Stimulated activated CD4-positive, alpha-beta T cell treated with anti-CD3 and anti-CD28 coated beads, Interleukin-1b, Interleukin-23, amount 100 ng/mL, for 1 hour (primary cell): ENCODE measurements at places on chromosomes 2 and 18.

- no peak for DNase-seq
Measured at GRCh38 chr2:1986598-1986997, 242.3 kb upstream of the PXDN start.

- DNase-seq: no peak
Measured at GRCh38 chr2:45814951-45815621, 163.6 kb downstream of the PRKCE start.

DNA sequence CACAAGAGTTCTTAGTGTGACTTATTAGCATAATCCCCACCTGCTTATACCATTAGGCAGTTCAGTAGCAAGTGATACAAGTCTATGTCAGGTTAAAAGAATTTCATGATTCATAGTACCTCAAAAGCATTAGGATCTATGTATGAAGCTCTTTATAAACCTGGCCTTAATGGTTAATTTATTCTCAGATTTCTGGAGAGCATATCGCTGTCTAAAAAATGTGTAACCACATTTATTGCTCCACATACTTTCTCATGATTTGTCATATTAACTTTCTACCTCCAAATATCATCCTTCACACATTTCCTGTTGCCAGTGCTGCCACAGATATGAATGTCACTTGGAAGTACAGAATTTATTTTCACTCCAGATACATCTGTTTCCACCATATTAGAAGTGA lies 332.8 kb upstream of the MAP2 start:
- DNase-seq: no peak

GRCh38 chr18:66078925-66079800 lies 328.4 kb downstream of the CDH7 start:
- DNase-seq: no peak

DNA sequence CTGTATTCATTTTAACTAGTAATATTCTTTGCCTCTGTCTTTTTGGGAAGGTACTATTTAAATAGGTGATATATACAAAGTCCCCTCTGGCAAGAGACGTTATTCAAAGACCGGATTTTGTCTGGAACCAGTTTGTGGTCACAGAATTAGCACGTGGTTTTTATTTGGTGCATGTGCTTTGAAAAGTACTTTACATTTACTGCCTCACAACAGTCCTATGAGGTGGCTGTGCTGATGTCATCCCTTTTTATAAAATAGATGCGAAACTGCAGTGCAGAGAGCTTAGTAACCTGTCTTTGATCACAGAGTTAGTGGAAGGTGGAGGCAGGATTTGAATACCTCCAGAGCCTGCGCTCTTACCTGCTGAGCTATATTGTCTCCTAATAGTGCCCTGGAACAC lies 4.0 kb downstream of the LPIN1 start:
- DNase-seq: no peak

GRCh38 chr2:205771666-205772065 lies 89.4 kb downstream of the NRP2 start:
- no peak for DNase-seq

- no peak for DNase-seq
Measured at GRCh38 chr2:55224761-55225261, 7.3 kb downstream of the CLHC1 start.

DNA sequence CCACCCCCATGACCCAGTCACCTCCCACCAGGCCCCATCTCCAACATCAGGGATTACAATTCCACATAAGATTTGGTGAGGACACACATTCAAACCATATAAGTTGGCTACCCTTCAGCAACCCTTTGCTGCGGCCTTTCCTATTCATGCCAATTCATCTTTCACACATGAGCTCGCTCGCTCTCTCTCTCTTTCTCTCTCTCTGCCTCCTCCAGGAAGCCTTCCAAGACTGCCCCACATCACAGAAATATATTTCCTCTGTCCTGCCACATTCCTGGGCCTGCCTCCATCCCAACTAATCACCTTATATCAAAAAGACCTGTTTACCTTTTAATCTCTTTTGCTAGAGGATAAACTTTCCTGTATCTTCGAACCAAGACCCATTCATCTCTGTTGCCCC lies 188.9 kb downstream of the TTC32 start:
- DNase-seq: no peak

DNA sequence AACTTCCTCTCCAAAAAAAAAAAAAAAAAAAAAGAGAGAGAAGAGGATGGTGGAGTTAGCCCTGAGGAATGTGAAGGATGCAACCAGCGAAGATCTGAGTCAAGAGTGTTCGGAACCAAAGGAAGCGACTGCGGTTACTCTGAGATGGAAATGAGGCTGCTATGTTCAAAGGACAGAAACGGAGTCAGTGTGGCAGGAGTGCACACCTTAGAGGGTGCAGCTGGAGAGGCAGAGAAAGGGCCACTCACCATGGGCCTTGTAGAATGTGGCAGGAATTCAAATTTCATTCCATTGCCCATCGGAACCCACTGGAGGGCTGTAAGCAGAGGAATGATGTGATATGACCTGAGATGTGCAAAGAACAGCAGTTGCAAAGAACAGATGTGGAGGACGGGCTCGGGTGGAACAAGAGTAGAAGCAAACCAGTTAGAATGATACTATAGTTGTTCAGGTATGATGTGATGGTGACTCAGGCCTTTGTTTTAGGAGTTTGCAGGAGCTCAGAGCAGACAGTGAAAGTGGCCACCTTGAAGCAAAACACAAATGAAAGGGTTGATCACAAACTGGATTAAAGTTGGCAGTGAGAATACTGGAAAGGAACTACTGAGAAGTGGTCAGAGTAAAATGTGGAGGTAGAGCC lies 22.6 kb downstream of the ITGA6 start:
- no peak for DNase-seq

DNA sequence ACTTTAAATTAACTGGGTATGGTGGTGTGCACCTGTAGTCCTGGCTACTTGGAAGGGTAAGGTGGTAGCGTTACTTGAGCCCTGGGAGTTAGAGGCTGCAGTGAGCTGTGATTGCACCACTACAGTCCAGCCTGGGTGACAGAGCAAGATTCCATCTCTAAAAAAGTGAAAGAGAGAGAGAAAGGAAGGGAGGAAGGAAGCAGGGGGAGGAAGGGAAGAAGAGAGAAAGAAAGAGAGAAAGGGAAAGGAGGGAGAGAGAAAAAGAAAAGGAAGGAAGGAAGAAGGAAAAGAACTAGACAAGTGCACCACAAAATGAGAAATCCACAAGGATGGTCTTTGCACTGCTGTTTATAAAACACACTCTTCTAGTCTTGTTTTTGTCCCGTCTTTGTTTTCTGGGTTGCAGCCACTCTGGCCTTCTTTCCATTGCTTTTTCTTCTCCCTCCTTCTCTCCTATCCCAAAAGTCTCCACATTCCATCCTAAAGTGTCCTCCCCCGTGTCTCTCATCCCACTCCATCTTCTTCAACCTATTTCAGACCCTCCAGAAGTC lies 32.0 kb downstream of the PKDCC start:
- no peak for DNase-seq

GRCh38 chr18:56322406-56322805 lies 316.0 kb downstream of the TXNL1 start:
- DNase-seq: no peak

DNA sequence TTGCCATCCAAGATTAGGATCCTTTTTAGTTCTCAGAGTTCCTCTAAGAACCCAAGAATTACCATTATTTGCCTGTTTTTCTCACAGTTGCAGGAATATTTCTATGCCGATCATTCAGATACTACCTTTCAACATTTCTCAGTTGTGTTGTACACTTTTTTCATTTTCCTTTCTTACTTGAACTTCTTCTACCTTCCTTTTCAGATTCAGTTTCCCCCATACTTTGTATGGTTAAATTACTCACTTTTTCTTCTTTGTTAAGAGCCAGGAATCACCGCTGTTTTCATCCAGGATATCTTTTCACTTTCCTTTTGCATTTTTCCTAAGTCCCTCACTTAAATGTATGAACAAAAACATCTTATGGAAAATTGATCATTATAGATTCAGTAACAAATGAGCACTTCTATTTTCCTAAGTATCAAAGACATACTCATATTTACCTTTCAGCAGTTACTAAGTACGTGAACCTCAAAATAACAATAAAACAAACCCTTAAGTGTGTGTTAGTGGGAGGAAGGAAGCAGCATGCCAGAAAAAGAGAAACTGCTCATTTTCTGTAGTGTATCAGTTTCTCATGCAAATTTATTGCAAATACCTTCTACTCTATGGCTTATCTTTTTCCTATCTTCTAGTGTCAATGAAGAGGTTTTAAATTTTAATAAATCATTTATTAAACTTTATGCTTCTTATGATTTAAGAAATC lies 64.3 kb upstream of the STAT1 start:
- no peak for DNase-seq

- no peak for DNase-seq
Measured at GRCh38 chr2:177020524-177021119, 192.0 kb upstream of the HNRNPA3 start.

DNA sequence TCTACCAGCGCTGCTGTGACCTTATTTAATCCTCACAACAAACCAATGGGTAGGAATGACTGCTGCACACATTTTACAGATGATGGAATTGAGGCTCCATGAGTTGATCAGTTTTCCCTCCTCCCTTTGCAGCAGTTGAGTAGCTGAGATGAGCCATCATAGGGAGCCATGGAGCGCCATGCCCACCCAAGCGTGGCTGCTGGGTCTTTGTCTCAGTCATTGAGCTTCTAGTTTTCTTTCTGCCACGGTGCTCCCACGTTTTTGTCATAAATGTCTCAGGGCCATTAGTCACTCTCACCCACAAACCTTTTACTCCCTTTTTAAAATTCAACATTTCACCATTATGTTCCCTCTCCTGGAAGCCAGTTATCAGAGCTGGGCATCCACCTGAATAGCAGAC lies 45.8 kb downstream of the TMEM17 start:
- no peak for DNase-seq

- DNase-seq: no peak
Measured at GRCh38 chr2:119599384-119599783, 55.1 kb downstream of the CFAP221 start.

GRCh38 chr2:177029501-177029900 lies 183.1 kb upstream of the HNRNPA3 start:
- DNase-seq: no peak

DNA sequence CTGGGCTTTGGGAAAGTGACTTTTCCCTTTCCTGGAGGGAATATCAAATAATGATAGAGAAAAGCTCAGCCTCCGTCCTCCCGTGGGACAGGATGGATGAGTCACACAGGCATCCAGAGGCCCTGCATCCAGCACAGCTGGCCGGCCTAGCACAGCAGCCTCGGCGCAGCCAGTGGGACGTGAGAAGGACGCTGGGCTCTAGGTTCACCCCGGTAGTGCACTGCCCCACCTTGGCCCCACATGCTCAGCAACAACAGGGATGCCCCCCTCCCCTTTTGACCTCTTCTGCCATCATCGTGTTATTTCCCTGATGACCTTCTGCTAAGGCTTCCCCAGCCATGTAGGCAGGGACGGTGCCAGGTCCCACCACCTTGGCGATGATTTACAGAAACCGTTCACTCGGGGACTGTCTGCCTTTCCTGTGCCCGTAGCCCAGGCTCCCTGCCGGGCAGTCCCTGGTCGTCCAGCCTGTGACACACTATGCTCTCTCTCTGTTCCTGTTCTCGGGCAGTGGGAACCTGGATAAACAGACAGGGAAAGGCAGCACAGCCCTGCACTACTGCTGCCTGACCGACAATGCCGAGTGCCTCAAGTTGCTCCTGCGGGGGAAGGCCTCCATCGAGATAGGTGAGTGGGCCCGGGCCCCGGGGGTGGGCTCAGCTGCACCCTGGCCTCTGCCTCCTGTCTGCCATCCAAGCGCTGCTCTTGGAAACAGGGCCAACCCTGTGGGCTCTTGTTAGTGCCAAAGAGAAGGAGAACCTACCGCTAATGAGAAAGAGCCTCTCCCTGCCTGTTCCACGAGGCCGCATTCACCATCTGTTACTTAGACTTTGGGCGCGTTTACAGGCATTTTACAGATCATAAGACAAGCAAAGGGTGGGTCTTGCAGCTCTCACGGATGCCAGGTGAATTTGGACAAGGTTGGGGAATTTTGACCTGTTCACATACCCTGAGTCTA lies 44.6 kb downstream of the ITGB1BP1 start:
- DNase-seq: no peak

GRCh38 chr2:160368988-160369930 lies 124.3 kb downstream of the RBMS1 start:
- DNase-seq: no peak

- DNase-seq: no peak
Measured at GRCh38 chr2:95043300-95044093, 18.0 kb downstream of the MAL start.

DNA sequence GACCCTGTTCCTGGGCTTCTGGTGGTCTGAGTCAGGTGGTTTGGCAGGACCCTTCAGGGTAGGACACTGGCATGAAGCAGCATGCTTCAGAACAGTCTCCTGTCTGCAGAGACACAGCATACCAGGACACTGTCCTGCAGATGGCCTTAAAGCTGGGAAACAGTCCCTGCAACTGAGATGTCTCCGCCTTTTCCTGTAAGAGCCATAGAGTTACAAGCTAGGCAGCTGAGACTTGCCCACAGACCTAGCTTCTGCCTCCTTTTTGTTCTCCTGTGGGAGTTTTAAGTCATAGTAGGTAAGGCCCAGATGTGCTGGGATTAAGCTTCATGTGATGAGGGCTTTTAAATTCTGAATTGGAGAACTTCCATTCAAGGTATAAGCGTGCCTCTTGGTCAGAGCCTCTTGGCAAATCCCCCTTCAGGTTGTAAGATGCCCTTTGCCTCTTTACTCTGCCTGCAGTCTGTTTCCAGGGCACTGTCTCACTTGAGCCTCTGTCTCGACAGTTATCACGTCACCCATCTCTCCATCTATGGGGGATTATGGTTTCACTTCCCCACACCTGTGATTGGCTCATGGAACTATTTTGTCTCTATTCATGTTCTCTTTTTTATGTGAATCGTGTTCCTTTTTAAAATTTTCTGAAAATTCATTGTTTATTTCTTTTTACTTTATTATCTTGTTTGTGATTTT lies 51.8 kb downstream of the COA5 start:
- DNase-seq: no peak

- no peak for DNase-seq
Measured at GRCh38 chr18:6879508-6880195, 150.1 kb downstream of the ARHGAP28 start.

GRCh38 chr2:122736279-122736678 lies 980.8 kb downstream of the TSN start:
- DNase-seq: no peak

GRCh38 chr2:16726147-16726546 lies 60.5 kb upstream of the CYRIA start:
- DNase-seq: no peak

DNA sequence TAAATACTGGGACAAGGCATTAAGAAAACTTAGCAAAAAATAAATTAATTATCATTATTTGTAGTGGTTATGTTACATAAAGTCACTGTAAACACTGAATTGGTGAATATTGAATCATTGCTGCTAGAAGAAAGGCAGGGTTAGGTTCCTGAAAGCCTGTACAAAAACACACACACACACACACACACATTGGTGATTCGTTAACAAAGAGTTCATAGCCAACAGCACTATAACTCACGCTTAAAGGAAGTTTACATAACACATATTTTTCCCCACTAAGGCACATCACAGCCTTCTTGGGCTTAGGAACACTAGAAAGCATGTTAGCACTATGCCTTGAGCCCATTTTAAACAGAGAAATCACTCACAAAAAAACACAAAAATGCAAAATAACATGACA lies 690.0 kb upstream of the PIK3C3 start:
- DNase-seq: no peak

- no peak for DNase-seq
Measured at GRCh38 chr2:230969659-230970015, 26.3 kb upstream of the SPATA3 start.
